ENCODE measurements at places on chromosomes 7 and 10.

- no peak for DNase-seq
Observed at GRCh38 chr10:121078036-121078435, 226.9 kb downstream of the WDR11 start.

DNA sequence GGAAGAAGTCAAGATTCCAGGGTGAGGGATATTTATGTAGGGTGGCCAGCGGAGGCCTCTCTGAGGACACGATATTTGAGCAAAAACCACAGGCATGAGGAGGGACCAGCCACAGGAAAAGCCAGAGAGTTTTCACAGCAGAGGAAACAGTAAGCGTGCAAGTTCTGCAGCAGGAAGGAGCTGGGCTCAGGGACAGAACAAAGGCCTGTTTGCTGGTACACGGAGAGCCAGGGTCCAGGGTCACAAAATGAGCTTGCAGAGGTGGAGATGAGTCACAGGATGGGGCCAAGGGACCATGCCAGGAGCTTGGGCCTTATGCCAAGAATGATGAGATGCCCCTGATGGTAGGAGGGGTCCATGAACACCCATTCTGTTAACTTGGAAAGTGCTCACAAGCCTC lies 283.5 kb downstream of the PLXNA4 start:
- DNase-seq = no peak

GRCh38 chr7:49639808-49640207 lies 133.6 kb upstream of the VWC2 start:
- no peak for DNase-seq

GRCh38 chr10:107264742-107265141 lies 100.2 kb upstream of the SORCS1 start:
- DNase-seq = no peak

- DNase-seq = no peak
Observed at GRCh38 chr7:124022551-124022950, 10.3 kb downstream of the TMEM229A start.

GRCh38 chr10:47252093-47252780 lies 47.8 kb upstream of the GDF10 start:
- no peak for DNase-seq

GRCh38 chr10:118034791-118035261 lies 11.9 kb downstream of the RAB11FIP2 start:
- DNase-seq = no peak

DNA sequence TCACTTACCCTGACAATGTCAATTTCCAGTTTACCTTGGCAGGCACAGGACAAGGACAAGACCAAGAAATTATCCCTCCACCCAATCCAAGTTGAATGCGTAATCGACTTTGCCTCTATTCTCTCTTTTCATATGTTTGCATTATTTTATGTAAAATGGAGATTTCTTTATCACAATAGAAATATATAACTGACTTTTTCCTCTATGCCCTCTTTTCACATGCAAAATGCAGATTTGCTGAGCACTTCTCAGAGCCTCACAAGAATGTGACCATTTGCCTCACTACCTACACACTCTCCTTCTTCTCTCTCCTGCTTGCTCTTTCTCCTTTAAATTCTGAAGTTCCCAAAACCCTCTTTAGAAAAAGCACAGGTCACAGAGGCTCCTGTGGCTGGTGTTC lies 15.1 kb downstream of the CYP3A43 start:
- no peak for DNase-seq

- DNase-seq = no peak
Observed at GRCh38 chr10:61541960-61542359, 88.8 kb upstream of the TMEM26 start.

DNA sequence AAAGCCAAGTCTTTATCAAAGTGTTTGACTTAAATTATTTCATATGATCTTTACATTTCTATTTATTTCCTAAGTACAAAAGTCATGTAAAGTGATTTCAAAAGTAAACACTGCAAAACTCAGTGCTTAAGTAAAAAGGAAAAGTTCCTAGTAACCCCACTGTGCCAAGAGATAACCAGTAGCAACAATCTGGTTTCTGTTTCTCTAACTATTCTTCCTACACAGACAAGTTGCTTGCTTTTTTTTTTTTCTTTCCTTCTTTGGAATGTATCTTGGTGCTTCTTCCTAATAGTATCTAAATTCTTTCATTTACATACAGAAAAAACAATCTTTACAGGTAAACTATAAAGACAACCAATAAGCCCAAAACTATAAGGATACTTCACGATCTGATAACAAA lies 3.1 kb downstream of the JCAD start:
- no peak for DNase-seq

- DNase-seq = no peak
Observed at GRCh38 chr10:17943033-17943745, 8.5 kb upstream of the SLC39A12 start.

- no peak for DNase-seq
Observed at GRCh38 chr10:58513188-58514110, 777 bp downstream of the BICC1 start.

DNA sequence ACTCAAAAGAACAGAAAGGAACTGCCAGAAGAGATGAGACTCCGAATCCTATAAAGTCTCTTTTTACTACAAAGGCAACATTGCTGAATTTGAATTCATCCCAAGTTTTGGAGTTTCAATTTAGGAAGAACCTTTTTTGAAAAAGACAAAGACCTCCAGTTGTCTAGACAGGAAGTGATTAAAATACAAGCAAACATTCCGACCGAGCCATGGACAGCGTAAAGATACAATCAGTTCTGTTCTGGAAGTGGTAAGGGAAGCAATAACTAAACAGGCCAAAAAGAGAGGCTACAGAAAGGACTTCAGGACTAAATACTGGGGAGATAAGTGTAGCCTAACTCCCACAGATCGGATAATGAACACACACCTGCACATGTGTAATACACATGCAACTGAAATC lies 101.0 kb downstream of the SMURF1 start:
- DNase-seq = no peak

GRCh38 chr10:131874991-131875451 lies 25.8 kb upstream of the PPP2R2D start:
- peak; percentile 25 for DNase-seq

- no peak for DNase-seq
Observed at GRCh38 chr7:35785250-35785649, 15.6 kb upstream of the SEPTIN7 start.

- no peak for DNase-seq
Observed at GRCh38 chr7:137873524-137873923, 26.8 kb upstream of the DGKI start.

- no peak for DNase-seq
Observed at GRCh38 chr10:124912101-124912886, 29.6 kb upstream of the ZRANB1 start.

- no peak for DNase-seq
Observed at GRCh38 chr7:43593010-43593409, 10.1 kb downstream of the STK17A start.

- no peak for DNase-seq
Observed at GRCh38 chr10:61836888-61837754, 64.4 kb upstream of the ARID5B start.

GRCh38 chr7:84277628-84278224 lies 83.1 kb upstream of the SEMA3A start:
- no peak for DNase-seq

All from stimulated activated CD4-positive, alpha-beta T cell treated with anti-CD3 and anti-CD28 coated beads, Interleukin-15, amount 100 ng/mL, for 1 hour (primary cell).